ENCODE measurements at places on chromosomes 1 and 21. TPM values are rescaled to one million over a fixed set of nuclear protein-coding genes. Genes with fewer than 3 reads are reported as not detected.

Gene ZC3H12A
- total RNA-seq: 18.7 TPM

Gene KIF26B
- total RNA-seq: 5.4 TPM

Gene HEYL
- not detected for total RNA-seq

Gene EPHA2
- 104 TPM for total RNA-seq

Gene RHEX
- 11.6 TPM for total RNA-seq

Gene OR2L13
- total RNA-seq: not detected

Gene ADAMTS1
- 130 TPM for total RNA-seq

Gene SPATA45
- 0.30 TPM for total RNA-seq

Gene ACTA1
- not detected for total RNA-seq

Gene AADACL4
- not detected for total RNA-seq

Gene FCRL4
- total RNA-seq: not detected

Gene GBP6
- 4.7 TPM for total RNA-seq

DNA sequence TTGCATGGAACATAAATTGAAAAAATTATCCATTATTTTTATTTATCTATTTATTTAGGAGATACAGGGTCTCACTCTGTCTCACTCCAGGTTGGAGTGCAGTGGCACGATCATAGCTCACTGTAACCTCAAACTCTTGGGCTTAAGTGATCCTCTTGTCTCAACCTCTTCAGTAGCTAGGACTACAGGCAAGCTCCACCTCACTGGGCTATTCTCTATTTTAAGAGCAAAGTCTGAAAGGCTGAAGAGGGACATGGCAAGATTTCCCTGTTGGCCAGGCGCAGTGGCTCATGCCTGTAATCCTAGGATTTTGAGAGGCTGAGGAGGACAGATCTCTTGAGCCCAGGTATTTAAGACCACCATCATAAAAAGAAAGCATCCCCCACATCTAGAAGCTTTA is 14.0 kb upstream of the RC3H1 start:
- no peak for DNase-seq

DNA sequence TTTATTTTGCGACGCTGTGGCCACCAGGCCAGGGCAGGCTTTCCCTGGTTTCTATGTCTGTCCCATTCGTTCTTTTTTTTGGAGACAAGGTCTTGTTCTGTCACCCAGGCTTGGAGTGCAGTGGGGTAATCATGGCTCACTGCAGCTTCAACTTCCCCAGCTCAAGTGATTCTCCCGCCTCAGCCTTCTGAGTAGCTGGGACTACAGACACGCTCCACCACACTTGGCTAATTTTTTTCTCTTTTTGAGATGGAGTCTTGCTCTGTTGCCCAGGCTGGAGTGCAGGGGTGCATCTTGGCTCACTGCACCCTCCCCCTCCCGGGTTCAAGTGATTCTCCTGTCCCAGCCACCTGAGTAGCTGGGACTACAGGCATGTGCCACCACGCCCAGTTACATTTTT is 43.4 kb upstream of the WNT4 start:
- DNase-seq: no peak

GRCh38 chr1:179550746-179551682 is 24.7 kb downstream of the NPHS2 start:
- DNase-seq: peak; percentile 43

DNA sequence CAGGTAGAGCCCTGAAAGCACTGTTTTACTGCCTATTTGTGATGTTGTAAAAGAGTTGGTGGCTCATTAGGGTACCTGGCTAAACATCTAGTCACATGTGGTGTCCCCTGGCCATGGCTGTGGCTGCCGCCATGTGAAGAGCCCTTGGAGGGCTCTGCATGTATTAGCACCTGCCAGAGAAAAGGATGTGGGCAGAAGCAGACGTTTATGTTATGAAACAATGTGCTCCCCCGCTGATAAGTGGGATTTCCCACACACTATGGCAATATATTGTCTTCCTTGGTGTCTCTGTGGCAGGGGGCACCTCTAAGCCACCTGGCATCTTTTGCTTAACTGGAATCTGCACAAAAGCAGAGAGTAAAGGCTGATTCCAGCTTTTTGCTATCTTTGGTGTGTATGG is 9.6 kb downstream of the TENT5C start:
- DNase-seq: no peak

DNA sequence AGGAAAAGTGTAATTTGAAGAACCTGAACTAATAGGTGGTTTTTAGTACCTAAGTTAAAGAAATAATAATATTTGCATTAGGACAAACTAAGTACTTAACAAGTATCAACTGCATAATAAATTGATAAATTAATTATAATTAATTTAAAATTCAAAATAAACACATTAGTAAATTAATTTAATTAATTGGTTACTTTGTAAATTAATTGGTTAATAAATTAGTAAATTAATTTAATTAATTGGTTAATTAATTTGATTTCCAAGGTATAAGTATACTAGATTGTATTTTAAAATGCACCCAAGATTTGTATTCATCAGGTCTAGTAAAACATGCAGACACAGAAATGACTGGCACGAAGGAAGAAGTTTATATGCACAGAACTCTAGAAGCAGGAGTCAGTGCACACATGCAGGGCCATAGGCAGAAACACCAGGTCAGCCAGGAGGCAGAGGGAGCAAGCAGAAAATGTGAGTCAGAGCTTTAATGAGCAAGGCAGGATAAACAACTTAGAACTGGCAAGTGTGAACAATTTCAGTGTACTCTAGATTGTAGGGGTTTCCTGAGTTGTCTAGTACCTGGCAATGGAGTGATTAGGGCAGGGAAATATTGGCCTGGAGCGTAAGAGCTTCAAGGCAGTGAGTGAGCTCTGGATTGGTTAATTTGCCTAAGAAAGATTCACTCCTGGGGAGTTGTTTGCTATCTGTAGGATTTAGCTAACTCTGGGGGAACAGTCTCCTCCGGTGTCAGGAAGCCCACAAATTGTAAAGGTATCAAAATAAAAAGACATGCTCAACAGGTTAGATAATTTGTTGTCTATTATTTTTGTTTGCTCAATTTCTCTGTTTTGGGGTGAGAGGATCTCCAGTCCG is 665.7 kb downstream of the MRPL39 start:
- peak; percentile 11 for DNase-seq

DNA sequence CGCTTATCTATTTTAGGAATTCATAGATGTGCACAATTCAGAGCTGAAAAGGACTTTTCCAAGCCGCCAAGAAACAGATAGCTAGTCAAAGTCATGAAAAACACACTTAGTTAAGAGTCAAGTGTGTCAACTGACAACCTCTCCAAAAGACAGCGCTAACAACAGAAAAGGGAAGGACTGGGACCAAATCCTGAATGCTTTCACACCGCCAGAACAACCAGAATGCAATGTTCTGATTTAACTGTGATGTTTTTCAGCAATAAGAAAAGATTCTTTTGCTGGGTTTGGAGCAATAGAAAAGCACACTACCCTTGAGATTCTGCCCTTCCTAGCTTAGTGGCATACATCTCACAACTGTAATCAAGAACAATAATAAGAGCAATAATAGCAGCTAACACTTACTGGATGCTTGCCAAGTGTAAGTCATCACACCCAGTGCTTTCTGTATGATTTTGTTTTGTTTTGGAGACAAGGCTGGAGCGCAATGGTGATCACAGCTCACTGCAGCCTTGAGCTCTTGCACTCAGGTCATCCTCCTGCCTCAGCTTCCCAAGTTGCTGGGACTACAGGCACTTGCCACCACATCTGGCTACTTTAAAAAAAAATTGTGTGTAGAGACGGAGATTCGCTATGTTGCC is 33.9 kb upstream of the SDC3 start:
- no peak for DNase-seq

DNA sequence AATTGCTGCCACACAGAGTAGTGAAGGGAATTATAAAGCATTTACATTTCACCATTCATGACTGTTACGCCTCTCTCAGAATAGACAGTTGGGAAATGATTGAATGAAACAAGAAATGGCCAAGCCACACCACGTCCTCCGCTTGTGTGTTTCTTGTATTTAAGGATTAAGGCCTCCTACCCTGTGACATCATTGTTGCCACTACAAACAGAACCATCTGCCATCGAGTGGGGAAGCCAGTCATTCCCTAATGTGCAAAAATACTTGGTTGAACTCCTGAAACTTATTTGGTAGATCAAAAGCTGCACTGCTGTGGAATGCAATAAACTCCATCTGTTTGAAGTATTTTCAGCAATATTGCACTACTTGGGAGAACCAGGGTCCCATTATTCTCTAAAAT is 99.0 kb upstream of the C1orf105 start:
- DNase-seq: no peak

GRCh38 chr1:180930687-180931086 is 18.0 kb downstream of the KIAA1614 start:
- DNase-seq: no peak

- no peak for DNase-seq
Observed at GRCh38 chr1:24086466-24086865, 25.5 kb downstream of the MYOM3 start.

DNA sequence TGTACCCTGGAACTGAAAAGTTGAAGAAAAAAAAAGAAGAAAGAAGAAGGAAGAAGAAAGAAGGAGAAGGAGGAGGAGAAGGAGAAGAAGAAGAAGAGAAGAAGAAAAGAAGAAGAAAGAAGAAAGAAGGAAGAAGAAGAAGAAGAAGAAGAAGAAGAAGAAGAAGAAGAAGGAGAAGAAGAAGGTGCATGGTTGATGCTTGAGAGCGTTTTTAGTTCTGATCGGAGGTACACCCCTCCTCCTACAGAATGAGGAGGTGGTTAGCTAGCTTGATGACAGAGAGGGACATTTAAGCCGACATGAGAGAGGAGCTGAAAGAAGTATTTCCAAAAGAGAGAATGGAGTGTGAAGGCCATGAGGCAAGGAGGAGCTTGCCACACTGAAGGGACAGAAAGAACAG is 5.6 kb upstream of the ZNF362 start:
- DNase-seq: no peak

- DNase-seq: no peak
Observed at GRCh38 chr1:53197291-53198200, 922 bp downstream of the CPT2 start.

DNA sequence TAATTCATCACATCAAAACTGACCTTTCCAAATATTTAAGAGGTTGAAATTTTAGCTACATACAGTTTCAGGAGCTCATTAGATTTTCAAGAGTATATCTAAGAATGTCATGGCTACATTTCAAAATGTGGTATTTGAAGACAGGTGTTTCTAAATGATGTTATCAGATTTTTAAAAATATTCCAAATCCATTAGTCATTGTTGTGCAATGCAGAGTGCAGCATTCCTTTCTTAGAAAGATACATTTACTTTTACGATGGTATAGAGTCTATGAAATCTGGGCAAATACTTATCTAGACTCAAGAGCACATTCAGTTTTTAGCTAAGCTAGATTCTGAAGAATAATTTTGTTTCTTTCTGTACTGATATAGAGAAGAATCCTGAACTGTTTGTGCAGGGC is 230.3 kb downstream of the CHRM3 start:
- DNase-seq: no peak

GRCh38 chr1:185433667-185434066 is 116.6 kb upstream of the IVNS1ABP start:
- DNase-seq: no peak

- no peak for DNase-seq
Observed at GRCh38 chr1:207984831-207985572, 74.1 kb upstream of the CD34 start.

DNA sequence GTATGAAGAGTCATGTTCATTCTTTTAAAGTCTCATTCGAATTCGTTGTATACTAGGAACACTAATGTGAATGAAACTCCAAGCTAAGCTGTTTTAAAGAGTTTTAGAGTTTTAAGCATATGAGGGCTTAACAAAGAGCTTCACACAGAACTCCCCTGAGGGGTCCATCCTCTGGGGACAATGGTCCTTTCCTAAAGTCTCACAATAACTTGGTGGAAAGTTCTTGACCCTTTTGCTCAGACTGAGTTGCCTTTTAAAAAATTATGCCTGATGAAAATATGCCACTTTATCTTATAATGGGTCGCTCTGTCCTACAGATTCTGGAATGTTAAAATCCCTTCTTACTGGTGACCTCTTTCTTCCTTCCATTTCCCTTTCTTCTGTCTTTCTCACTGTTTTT is 64.3 kb downstream of the RGL1 start:
- DNase-seq: no peak

DNA sequence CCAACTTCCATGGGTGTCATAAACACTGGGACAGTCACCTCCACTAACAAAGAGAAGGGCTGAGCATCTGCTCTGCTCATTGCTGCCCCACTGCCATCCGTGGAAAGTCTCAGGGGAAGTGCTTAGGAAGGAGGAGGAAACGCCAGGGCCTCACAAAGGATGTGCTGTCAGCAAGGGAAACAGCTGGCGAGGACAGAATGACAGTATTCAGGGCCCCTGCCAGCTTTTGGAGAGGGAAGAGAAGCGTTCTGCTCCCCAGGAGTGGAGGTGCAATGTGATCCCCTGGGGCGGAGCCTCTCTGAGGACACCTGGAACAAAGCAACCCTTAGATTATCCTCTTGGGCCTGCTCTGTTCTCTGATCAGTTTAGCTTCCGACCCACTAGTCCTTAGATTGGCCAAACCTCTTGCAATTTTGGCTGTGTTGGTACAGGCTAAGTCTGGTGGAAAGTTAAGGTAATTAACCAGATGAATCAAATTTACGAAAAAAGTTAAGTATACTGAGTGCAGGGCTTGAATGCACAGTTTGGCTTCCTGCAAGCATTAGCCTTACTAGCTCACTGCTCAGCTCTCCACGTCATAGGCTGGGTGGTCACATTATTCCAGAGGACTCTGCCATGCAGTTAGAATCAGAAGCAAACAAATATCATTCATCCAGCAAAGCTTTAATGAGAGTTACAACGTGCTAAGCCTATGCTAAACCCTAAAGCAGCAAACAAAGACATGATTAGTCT is 170.2 kb upstream of the NFIA start:
- no peak for DNase-seq

GRCh38 chr1:160460214-160460642 is 59.9 kb downstream of the VANGL2 start:
- DNase-seq: no peak

GRCh38 chr1:12616709-12617373 is 1.2 kb downstream of the DHRS3 start:
- DNase-seq: no peak

GRCh38 chr1:96845464-96845863 is 123.9 kb downstream of the PTBP2 start:
- DNase-seq: peak; percentile 23

GRCh38 chr1:183061194-183061593 is 38.0 kb downstream of the LAMC1 start:
- DNase-seq: no peak

- DNase-seq: no peak
Observed at GRCh38 chr1:34929853-34930701, 627 bp upstream of the DLGAP3 start.

- DNase-seq: no peak
Observed at GRCh38 chr1:45035631-45036301, 23.7 kb downstream of the UROD start.

GRCh38 chr1:27086026-27086425 is 68.9 kb downstream of the SLC9A1 start:
- DNase-seq: no peak

GRCh38 chr1:145696630-145696960 is 10.6 kb downstream of the PDZK1 start:
- peak; percentile 73 for DNase-seq

DNA sequence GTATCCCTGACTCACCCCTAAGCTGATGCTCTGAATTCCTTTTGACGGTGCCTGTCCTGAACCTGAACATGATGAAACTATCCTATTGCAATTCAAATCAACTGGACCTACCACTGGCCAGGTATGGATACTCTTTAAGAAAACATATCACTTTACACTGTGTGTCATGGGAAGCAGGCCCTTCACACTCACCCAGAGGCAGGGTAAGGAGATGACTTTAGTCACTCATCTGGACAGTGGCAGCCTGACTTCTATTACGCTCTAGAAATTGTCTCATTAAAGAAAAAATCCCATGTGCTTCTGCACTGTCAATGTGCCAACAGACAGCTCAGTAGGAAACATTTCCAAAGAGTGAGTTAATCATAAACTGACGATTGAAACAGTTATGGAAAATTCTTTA is 94.3 kb downstream of the VAV3 start:
- DNase-seq: peak; percentile 58

GRCh38 chr1:154501423-154502065 is 475 bp upstream of the TDRD10 start:
- DNase-seq: no peak
